Memory B cell (primary cell): ENCODE measurements at places on chromosomes 12 and 14.

- H3K36me3 ChIP-seq, result no peaks in the 10 kb centered on the region
- no peaks in the 10 kb centered on the region for H3K4me1 ChIP-seq
- H3K4me3 ChIP-seq, result no peak overlapping the region
- no peak for DNase-seq
- H3K27ac ChIP-seq, result no peak overlapping the region
Measured at GRCh38 chr14:30445011-30445793, 113.8 kb upstream of the G2E3 start.

DNA sequence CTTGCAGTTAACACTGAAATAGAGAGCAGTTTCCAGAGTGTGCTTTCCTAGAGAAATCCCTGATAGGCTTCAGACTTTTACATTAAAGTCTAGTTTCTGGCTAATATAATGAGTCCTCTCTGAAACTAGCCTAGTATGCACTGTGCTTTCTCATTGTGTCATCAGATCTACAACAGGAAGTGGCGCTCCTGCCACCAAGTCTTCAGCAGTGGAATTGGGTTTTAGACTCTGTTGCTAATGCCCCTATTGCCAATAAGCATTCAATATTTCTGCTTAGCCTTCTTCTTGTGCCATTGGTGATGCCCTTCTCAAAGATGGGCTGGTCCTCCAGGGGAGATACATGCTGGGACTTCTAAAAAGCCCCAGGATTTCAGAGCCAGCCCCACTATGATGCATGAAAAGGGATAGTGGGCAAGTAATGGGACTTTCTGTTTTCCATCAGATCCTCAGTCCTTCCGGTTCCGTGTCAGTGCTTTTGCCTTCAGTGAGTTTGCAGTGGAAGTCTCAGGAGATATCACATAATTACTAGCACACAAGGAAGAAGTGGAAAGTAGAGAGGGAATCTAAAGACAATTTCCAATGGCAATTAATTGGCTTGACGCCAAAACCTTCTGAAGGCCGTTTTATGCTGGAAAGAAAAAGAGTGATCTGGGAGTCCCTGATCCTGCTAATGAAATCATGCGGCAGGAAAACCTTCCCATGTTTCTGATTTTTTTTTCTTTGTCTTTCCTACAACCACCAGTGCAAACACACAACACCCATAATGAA lies 50.0 kb downstream of the SSPN start:
- peaks cover 6% of the 10 kb centered on the region for H3K4me1 ChIP-seq
- no peak for DNase-seq

- H3K27me3 ChIP-seq, result no peaks in the 10 kb centered on the region
- DNase-seq, result no peak
- no peaks in the 10 kb centered on the region for H3K4me1 ChIP-seq
Measured at GRCh38 chr14:52863334-52863700, 71.9 kb upstream of the GNPNAT1 start.

- DNase-seq, result no peak
- no peaks in the 10 kb centered on the region for H3K36me3 ChIP-seq
- H3K4me3 ChIP-seq, result no peak overlapping the region
- H3K27ac ChIP-seq, result no peak overlapping the region
- no peaks in the 10 kb centered on the region for H3K4me1 ChIP-seq
- H3K27me3 ChIP-seq, result peaks cover 3% of the 10 kb centered on the region
Measured at GRCh38 chr14:66248256-66248655, 237.9 kb upstream of the CCDC196 start.

DNA sequence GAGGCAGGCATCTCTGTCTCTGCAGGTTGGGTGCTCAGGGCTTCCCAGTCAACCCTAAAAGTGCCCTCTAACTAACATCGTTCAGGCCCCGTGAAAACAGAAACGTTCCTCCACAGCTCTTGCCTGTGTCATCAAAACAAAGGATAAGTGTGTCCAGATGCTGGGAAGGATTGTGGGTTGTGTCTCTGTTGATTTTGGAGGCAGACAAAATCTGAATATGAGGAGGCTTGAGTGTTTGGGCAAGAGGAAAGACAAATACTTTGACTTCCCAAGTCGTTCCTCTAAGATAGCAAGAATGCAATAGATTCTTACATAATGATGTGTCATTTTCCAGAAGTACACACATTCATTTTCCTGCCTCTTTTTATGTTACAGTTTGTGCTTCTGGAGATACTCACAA lies 52.9 kb downstream of the SERPINA3 start:
- no peak for DNase-seq
- H3K27ac ChIP-seq, result no peak overlapping the region
- H3K27me3 ChIP-seq, result peaks cover 1% of the 10 kb centered on the region
- H3K36me3 ChIP-seq, result no peaks in the 10 kb centered on the region

DNA sequence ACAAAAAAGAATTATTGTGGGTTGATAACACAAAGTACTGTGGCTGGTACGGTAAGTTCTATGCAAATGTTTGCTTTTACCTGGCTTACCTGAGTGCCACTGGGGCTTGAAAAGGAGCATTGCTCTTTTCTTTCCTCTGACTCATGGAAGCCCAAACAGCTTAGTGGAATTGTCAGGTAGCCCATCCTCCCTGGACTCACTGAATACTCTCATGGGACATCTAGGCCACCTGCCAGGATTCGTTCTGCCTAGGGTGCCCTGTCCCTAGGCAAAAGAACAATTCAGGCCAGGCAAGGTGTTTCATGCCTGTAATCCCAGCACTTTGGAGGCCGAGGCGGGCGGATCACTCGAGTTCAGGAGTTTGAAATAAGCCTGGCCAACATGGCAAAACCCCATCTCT lies 22.5 kb upstream of the YAF2 start:
- H3K27me3 ChIP-seq, result peaks cover 3% of the 10 kb centered on the region
- H3K36me3 ChIP-seq, result no peaks in the 10 kb centered on the region
- H3K27ac ChIP-seq, result no peak overlapping the region
- no peak overlapping the region for H3K4me3 ChIP-seq
- no peak for DNase-seq

- no peak overlapping the region for H3K27ac ChIP-seq
- no peaks in the 10 kb centered on the region for H3K4me1 ChIP-seq
- DNase-seq, result no peak
- no peak overlapping the region for H3K4me3 ChIP-seq
- no peaks in the 10 kb centered on the region for H3K36me3 ChIP-seq
Measured at GRCh38 chr12:131494216-131494615, 216.7 kb upstream of the SFSWAP start.

DNA sequence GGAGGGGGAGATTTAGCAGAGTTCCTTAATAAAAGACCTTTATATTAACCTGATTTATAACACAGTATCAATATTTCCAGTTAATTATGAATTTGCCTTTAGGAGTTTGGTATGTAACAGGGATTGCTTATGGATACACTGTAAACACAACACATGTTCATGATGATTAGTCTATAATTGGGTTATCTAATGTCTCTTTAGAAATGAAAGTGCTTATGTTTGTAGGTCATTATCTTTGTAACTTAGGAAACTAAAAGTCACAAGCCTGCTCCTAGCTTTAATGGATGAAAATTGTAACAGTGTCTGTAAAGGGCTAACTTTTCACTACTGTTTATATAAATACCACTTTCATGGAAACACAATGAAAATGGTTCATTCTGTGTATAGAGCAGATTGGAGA lies 9.4 kb downstream of the PDE3A start:
- H3K27ac ChIP-seq, result no peak overlapping the region
- H3K4me1 ChIP-seq, result no peaks in the 10 kb centered on the region
- H3K4me3 ChIP-seq, result no peak overlapping the region

DNA sequence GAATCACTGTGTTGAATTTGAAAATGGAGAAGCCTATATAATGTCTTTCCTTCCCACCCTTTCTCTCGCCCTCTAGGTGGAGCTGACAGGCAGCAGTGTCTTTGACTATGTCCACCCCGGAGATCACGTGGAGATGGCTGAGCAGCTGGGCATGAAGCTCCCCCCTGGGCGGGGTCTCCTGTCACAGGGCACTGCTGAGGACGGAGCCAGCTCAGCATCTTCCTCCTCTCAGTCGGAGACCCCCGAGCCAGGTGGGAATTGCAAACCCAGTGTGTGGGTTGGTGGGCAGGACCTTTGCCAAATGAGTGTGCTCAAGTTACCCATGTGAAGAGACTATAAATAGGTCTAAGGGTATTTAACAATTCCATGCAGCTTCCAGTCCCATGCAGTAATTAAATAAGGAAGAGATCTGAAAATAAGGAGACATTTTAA lies 274.7 kb downstream of the EGLN3 start:
- H3K36me3 ChIP-seq, result no peaks in the 10 kb centered on the region
- no peak overlapping the region for H3K27ac ChIP-seq
- no peaks in the 10 kb centered on the region for H3K4me1 ChIP-seq
- no peaks in the 10 kb centered on the region for H3K27me3 ChIP-seq

DNA sequence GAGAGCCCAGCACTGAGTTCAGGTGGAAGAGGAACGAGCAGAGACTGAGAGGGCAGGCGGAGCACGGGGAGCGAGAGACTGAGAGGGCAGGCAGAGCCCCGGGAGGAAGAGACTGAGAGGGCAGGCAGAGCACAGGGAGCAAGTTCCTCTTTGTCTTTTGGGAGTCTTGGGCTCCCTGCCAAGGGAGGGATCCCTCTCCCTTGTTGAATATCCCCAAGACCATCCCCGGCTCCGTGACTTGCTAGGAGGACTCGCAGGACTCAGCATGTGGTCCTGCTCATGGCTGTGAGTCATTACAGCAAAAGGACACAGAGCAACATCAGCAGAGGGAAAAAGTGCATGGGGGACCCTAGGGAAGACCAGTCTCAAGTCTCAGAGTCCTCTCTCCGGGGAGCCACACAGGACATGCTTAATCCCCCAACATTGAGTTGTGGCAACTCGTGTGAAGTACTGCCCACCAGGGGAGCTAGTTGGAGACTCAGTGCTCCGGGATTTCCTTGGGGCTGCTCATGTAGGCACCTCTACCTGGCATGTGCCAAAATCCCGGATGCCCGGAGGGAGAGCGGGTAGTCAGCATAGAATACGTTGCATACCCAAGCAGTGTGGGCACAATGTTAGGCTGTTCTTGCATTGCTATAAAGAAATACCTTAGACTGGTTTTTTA lies 81.0 kb downstream of the CCDC92 start:
- no peak overlapping the region for H3K4me3 ChIP-seq
- peaks cover 13% of the 10 kb centered on the region for H3K27me3 ChIP-seq
- H3K4me1 ChIP-seq, result no peaks in the 10 kb centered on the region
- H3K36me3 ChIP-seq, result no peaks in the 10 kb centered on the region
- H3K27ac ChIP-seq, result no peak overlapping the region

DNA sequence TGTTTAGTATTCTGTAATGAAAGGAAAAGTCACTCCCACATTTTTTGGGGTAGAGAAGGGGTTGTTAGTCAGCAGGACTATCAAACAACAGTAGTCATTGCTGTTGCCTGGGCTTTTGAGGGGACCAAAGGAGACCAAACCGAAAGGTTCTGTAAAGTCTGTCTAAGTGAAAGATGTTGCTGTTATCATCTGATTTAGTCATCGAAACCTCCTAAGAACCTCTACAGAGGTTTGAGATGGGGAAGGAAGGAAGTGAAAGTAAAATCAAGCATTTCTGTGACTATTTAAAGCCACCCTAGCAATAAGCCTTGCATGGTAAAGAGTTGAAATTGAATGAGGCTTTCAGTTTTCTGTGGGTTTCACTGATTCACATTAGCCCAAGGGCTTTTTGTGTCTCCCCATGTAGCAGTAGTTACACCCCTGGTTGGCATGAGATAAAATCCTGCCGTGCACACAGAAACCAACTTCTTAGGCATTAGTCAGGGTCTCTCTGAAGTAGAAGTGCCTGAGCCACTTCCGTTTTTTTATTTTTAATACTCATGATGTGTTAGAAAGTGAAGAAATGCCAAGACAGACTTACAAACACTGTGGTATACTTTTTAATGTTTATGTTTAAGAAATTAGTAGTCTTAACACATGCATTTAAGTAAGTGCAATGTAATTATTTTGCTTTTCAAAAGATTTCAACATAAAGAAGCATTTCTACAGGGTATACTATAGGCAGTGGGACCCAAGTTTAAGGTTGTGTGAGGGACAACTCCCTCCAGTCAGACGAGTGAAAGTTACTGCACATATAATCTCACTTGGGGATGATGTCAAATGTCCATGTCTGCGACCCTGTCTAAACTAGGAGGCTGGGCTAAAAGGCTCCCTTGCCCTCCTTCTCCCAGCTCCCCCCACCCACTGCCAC lies 50.4 kb downstream of the DYRK2 start:
- H3K27me3 ChIP-seq, result no peaks in the 10 kb centered on the region
- peak overlapping the region; percentile 68 for H3K4me3 ChIP-seq
- peaks cover 5% of the 10 kb centered on the region for H3K36me3 ChIP-seq
- peak overlapping the region; percentile 64 for H3K27ac ChIP-seq

DNA sequence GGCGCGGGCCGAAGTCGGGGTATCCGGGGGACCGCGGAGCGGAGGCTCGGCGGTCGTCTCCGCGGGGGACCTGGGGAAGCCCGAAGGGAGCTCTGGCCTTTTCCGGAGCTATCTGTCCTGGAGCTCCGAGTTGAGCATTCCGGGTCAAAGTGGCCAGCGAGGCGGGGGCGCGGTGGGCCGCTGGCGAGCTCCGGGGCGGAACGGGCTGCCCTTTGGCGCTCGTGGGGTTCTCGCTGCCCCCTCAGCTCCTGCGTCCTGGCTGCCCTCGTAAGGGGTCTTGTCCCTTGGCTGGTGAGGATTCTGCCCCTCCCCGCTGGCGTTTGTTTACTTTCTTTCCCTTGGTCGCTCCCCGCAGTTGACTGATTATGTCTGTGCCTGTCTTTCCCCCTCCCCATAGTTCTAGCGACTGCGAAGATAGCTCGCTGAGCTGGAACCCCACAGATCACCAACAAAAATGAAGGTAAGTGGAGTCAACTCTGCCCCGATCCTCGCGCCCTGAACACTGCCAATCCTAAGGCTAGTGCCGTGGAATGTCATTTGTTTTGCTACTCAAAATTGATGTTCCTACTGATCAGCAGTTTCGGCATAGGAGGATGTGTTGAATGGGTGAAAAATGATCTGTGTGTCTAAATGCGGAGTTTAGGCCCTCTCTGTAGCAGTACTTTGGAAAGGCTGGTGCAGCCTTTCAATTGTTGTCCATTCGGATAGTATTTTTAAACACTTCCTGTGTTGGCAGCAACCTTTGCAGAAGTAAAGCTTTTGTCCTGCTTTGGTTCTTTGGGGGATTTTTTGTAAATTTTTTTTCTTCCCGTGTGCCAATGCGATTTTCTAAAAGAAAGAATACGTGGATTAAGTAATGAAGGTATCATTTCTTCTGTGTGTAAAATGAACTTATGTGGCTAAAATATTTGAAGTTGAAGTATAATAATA lies 1.3 kb downstream of the ARID4A start:
- H3K4me3 ChIP-seq, result peak overlapping the region; percentile 93

- no peaks in the 10 kb centered on the region for H3K27me3 ChIP-seq
- H3K4me1 ChIP-seq, result no peaks in the 10 kb centered on the region
- no peaks in the 10 kb centered on the region for H3K36me3 ChIP-seq
- H3K27ac ChIP-seq, result no peak overlapping the region
- H3K4me3 ChIP-seq, result no peak overlapping the region
Measured at GRCh38 chr12:88328090-88328489, 186.0 kb downstream of the TMTC3 start.
